Suppressor macrophage treated with lipopolysaccharide for 1 hour (primary cell): ENCODE measurements at places on chromosomes 4 and X.

DNA sequence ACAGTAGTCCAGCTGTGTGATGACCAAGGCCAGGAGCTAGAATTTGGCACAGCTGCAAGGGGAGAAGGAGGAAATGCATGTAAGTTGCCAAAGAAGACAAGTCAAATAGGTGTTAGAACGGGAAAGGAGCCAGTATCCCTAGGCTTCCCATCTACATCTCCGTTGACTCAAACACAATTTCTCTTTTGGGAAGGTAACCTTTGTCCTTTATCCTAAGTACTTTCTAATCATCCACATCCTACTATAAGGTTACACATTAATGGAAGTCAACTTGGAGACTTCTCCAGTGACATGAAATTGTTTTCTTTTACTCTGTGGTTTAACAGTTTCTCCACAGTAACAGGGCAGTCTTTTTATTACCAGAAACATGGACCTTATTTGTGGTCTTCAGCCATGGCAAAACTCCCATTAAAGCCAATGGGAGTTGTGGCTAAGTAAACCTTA, 620.0 kb downstream of the ANKRD50 start:
- no peak for DNase-seq

- peak; percentile 66 for DNase-seq
Measured at GRCh38 chr4:159455675-159456237, 352.9 kb downstream of the RAPGEF2 start.

GRCh38 chr4:185017964-185018772, at the start of gene HELT:
Gene HELT, plus strand, starts transcription at chr4:185018490. Its CDS starts 439 bp downstream, at chr4:185018929.
- DNase-seq: no peak

DNA sequence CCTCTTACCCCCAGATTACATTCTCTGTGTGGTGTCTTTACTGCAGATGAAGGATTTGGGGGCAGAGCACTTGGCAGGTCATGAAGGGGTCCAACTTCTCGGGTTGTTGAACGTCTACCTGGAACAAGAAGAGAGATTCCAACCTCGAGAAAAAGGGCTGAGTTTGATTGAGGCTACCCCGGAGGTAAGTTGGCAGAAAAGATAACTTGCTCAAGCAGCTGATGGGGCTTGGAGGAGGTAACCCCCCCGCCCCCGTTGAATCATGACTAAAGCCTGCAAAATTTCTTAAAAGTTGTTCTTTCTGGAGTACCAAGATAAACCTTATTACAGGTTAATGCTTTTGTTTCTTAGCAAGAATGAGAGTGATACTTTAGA, 1.5 kb downstream of the CCNG2 start:
- DNase-seq: peak; percentile 6

DNA sequence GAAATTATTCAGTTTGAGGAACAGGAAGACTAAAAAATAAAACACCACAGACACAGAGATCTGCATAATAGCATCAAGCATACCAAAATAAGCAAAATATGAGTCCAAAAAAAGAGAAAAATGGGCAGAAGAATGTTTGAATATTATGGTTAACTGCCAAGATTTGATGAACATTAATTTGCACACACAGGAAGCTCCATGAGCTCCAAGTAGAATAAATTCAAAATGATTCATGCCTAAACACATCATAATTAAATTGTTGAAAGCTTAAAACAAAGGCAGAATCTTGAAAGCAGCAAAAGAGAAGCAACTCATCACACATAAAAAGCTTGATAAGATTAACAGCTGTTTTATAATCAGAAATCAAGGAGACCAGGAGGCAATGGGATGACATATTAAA, 156.6 kb upstream of the ARSJ start:
- DNase-seq: no peak
